NCI-H510A (cell line): ENCODE measurements at places on chromosomes 5 and 9.

- DNase-seq = peak; percentile 10
Measured at GRCh38 chr5:143886651-143887638, 75.0 kb downstream of the HMHB1 start.

- DNase-seq = no peak
Measured at GRCh38 chr9:27145143-27145542, 36.1 kb downstream of the TEK start.

DNA sequence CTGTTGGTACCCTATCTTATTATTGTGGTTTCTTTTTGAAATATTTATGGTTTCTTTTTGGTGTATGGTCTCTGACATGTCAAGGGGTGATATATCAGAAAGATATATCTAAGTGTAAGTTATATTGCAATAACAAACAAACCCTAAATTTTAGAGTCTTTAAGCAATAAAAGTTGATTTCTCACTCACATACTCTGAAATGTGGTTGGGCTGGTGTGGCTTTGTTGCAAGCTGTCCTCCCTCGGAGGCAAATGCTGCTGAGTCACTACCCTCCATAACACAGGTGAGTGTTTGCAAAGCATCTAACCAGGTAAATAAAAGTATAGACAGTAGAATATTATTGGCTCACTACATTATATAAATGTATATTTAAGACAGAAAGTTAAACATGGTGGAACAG is 253.2 kb downstream of the CDH18 start:
- DNase-seq = peak; percentile 43

DNA sequence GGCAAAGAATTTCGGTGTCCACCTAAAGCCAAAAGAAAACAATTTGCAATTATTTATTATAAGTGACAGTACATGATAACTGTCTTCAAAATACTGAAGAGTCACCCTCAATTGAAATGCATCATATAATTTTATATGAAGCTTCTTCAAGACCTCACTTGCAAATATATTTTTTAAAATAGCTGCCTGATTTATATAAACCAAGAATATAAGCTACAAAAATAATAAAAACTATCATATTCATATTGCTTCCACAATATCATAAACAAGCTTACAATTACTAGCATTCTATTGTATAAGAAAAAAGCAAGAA is 144.1 kb downstream of the CETN3 start:
- no peak for DNase-seq

DNA sequence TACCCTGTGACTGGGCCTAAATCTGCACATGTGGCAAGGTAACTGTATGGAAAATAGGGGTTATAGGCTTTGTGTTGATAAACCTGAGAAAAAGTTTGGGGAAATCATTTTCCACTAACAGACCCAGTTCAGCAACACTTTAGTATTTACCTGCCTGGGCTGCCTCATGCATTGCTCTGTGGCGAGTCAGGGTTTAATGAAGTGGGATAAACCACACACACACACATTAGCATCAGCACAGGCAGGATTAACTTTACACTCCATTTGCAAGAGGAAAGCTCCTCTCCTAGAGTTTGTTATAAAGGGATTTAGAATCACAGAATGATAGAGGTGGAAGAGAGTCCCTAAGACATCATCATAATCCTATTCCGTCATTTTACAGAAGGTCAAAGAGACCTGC is 20.0 kb upstream of the ZCCHC7 start:
- DNase-seq = no peak

DNA sequence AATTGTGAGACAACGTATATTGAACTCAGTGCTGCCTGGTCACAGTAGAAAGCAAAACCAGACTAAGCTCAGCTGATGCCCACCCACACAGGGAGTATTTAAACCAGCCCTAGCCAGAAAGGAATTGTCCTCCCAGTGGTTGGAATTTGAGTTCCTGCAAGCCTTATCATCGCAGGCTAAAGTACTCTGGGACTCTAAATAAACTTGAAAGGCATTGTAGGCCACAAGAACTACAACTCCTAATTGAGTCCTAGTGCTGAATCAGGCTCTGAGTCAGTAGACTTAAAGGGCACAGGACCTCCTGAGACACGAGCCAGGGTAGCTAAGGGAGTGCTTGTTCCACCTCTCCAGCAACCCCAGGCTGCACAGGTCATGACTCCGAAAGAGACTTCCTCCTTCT is 171.4 kb downstream of the MCTP1 start:
- no peak for DNase-seq

GRCh38 chr9:35852876-35853865 is 17.0 kb downstream of the OR13J1 start:
- no peak for DNase-seq

DNA sequence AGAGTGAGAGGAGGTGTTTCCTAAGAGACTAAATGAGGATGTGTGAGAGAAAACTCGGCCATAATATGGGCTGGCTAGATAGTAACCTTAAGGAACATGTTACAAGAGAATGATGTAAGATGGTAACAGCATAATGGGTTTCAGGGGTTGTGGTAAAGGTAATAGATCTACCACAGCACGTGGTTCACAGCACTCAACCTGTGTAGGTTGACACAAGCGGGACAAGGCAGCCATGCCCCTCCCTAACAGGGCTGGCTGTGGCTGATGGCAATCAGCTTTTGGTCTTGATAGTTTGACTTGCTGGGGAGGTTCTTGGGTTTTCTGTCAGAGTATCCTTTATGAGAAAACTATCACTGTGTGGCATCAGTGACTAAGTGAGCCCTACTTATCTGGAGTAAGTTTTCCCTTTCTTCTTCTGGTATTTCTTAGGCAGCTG is 138.6 kb downstream of the TRIO start:
- no peak for DNase-seq

- DNase-seq = peak; percentile 21
Measured at GRCh38 chr5:133406977-133407632, 205.2 kb downstream of the FSTL4 start.

DNA sequence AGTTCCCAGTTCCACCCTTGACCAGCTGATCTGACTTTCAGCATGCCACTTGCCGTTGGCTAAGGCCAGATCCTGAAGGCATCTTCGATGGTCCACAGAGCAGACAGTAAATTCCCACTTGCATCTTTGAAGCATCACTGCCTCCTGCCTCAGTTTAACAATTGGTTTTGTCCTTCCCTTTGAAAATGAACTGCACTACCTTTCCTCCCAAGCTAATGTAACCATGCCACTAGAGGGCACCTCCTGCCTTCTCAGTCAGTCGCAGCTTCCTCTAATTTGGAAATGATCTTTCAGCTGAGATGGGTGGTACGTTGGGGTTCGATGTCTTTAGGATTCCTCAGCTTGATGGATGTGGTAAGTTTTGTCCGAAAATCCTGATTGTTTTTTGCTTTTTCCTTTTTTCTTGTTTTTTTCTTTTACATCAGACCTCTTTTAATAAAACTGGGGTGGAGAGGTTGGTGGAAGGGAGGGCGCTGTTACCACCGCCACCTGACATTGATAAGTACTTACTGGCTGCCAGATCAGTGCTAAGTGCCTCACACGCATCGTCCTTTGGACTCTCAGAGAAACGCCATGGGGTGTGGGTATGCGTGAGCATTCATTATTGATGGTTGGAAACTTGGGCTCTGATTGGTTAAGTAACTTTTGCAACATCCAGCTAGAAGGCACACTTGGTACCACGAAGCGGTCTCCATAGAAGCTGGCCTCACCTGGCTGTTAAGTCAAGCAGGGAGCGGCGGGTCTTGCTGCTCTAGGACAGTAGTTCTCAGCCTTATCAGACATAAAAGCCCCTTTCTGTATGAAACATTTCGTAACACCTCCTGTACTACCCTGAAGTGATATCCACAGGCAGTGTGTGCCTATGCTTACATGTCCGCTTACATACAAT is 16.9 kb downstream of the PTTG1 start:
- no peak for DNase-seq

DNA sequence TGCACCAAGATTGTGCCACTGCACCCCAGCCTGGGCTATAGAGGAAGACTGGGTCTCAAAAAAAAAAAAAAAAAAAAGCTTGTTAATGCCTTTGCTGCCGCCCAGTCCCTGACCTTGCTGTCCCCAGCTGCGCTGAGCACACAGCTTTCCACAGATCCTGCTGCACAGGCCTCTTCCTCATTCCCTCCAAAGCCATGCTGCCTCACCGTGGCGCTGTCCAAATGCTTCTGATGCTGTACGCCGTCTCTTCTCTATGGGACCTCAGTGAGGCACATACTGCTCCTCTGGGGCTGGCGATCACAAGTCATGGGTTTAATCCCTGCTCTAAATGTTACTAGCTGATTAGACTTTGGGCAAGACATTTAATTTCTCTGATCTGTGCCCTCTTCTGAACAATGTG is 234.1 kb downstream of the FBXL7 start:
- DNase-seq = no peak

DNA sequence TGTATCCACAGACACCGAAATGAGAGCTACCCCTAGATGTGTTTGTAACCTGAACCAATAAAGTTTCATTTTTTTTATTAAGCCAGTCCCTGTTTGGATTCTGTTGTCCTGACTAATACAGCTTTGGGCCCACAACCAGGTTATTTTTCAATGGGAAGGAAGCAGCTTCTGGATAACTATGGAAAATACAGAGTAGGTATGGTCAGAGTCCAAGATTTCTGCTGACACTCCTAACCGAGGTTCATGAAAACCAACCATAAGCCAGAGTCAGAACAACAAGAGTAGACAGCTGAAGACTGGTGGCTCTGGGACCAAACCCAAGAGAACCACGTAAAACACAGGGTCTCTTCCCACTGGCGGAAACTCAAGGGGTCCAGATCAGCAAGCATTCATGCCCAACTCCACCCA is 10.8 kb downstream of the KLF9 start:
- no peak for DNase-seq

GRCh38 chr5:170186856-170187255 is 45.9 kb upstream of the C5orf58 start:
- no peak for DNase-seq

- DNase-seq = no peak
Measured at GRCh38 chr9:136129176-136129575, 10.5 kb upstream of the TMEM250 start.

DNA sequence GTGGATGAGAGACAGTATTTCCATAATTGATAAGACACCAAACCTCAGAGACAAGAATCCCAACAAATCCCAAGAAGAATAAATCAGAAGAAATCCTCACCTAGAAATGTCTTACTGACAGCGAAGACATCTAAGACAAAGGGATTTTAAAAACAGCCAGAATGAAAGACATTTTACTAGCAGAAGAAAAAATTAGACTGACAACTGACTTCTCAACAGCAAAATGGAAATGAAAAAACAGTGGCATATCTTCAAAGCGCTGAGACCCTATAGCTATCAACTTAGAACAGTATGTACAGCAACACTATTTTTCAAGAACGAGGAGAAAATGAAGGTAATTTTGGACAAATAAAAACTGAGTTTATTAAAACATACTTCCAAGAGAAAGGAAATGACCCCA is 16.3 kb downstream of the TTLL11 start:
- DNase-seq = no peak

DNA sequence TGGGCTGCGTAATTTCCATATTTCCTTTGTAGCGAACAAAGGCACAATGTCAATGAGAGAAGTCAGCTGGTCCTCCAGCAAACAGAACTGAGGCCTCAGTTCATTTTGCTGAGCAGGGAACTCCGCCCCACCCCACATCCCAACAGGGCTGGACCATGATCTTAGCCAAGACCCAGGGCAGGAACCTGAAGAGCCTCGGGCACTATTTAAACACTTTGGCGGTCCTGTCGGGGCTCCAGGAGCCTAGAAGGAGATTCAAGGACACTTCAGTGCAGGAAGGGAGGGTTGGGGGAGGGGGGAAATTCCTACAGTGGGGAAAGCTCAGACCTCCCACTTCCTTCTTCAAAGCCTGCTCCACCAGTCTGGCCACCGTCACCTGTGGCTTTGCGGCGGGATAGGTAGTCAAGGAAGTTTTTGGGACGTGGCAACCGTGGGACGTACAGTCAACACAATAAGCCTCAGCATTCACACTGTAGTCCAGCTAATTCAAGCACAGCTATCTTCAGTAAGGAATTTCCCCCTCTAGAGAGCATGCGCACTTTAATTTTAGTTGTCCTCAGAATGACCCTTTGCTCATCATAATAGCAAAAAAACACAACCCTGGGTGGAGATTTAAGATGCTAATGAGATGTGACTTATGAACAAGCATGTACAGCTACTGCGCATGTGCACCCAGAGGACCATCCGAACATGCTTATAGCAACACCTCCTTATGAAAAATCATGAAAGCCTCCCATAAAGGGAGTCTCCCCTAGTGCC is 30.9 kb downstream of the S1PR3 start:
- no peak for DNase-seq

GRCh38 chr5:118614731-118615456 is 373.5 kb downstream of the DTWD2 start:
- DNase-seq = no peak

- DNase-seq = peak; percentile 21
Measured at GRCh38 chr5:122076669-122077365, 1.2 kb downstream of the LOX start.

GRCh38 chr5:50655810-50656205 is 10.6 kb upstream of the PARP8 start:
- no peak for DNase-seq

DNA sequence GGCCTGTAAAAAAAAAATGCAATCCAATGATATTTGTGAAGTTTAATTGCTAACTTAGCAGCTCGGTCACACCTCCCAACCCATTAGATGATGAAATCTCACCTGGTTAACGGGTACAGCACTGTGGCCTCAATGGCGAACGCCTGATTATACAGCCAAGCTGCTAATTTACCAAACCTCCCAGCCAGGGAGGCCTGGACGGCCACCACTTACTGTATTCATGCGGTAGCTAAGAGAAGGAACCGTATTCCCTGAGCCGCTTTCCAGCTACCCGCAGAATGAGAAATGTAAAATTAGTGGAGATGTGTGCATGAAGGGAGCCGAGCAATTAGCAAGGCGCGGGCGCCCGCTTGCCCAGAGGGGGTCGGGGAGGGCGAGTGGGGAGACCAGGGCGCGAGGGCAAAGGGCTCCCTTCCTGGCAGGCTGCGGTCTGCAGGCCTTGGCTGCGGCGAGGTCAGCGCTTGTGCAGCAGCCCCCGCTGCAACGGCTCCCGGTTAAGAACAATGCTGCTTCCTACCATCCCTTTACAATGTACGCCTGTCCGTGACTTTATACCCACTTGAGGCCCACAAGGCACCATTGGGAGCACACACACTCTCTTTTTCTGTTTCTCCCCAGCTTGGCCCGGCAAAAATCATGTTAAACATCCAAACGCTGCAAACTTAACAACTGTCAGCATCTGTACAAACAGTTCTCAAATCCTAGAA is 70.4 kb upstream of the TBCA start:
- DNase-seq = no peak

GRCh38 chr9:124456341-124457078 is 6.3 kb downstream of the ADGRD2 start:
- DNase-seq = no peak

DNA sequence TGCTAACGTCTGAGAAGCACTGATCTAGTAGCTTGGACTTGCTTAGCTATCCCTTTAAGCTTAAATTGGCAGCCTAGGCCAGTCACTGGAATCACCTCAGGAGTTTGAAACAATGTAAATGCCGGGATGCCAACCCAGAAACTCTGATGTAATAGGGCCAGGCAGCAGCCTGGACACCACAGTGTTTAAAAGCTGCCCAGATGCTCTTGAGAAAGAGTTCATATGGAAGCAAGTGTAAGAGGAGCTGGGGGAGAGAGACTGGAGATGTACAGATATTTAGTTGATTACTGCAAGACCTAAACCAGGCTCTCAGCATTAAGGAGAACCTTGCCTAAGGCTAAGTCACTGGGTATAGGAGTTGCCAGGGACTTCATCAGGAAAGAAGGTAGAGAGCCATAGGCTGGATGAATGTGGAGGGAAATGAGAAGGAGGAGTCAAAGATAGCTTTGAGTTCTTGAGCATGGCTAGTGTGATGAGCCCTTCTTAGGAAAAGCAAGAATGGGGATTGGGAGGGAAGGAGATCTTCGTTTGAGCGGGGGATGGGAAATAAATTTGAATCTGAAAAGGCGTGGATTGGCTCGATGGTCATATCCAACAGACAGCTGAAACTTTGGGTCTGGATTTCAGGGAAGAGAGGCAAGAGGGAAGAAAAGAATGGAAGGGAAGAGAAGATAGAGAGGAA is 392.9 kb upstream of the WWC1 start:
- DNase-seq = no peak
